ENCODE measurements at places on chromosomes 1 and 21.
A peak's percentile ranks its signal among the peaks of the same experiment; 100 is the strongest.

DNA sequence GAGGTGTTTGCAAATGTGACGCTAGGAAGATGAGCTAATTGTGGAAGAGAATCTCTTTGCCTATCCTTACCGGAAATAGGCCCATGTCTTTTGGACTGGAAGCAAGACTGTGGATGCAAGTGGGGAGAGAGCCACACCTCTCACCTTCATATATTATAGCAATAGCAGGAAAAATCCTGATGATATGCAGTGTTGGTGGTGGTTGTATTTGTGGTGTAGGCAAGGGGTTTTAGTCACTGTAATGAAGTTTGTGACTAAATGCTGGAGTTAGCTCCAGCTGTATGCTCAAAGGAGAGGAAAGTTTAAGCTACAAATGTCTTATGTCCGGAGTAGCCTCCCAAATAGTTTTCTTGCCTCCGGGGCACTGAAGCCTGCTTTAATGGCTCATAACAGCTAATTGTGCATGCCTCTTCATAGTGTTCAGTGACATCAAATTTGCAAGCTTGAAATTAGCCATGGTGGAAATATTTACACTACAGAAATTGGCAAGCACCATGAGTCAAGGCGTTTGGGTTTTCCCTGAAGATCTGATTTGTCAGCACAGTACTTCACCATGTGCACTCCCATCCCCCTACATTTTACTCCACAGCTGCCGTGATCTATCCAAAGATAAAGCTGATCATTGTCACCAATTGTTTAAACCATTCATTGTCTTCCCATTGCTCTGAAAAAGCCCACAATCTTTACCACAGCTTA, 102.6 kb upstream of the ZNF644 start:
- DNase-seq = no peak

GRCh38 chr1:226761322-226761721, 22.2 kb upstream of the ITPKB start:
- no peak for DNase-seq

GRCh38 chr1:223500560-223501425, 107.6 kb downstream of the CCDC185 start:
- DNase-seq = no peak

DNA sequence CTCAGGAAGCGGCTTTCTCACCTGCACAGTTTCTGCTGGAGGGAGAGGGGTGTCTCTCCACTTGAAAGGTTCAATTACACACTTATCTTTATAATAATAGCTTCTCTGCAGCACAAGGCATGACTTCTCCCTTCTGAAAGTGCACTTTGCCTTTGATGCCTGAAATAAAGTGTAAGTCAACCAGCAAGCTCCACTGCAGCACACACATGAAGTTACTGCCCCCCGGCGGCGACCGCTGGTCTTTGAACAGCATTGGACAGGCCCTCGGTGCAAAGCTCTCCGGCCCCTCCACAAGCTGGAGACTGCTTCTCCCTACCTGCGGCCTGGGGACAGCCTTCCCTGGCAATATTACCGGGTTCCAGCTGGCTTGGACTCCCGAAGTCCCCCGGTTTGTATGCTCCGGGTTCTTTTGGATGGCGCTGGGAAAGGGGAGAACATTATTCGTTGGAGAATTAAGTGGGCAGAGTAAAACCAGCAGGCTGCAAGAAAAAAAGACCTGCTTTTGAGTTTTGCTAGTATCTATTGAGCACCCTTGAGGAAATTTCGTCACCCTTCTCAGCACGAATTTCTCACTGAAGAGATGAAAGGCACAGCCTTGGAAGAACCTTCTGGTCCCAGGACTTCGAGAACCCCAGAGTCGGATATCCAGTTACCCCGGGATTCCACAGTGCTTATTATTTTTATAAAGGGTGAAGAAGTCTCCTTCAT, 11.8 kb downstream of the RCAN1 start:
- DNase-seq = peak; percentile 43

DNA sequence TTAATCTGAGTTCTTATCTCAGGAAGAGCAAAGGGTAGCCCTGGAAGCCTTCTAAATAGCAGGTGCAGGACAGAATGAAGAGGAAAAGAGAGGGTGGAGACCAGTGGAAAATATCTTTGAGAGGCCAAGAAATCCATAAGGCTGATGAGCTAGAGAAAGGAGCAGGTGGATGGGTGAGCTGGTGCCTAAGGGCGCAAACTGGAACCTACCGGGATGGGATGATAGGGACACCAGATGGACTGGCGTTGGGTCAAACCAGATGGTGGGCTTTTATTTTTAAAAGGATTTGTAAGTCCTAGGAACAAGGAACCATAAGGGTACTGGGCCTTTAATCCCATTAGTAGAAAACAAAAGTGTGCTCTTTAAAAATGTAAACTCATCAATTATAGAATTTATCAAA, 59.7 kb downstream of the RGL1 start:
- DNase-seq = no peak

Data from GDM1 (cell line).